Bone marrow (tissue), 2 donors: ENCODE measurements at places on chromosomes 4 and X.
A peak's percentile ranks its signal among the peaks of the same experiment; 100 is the strongest.

DNA sequence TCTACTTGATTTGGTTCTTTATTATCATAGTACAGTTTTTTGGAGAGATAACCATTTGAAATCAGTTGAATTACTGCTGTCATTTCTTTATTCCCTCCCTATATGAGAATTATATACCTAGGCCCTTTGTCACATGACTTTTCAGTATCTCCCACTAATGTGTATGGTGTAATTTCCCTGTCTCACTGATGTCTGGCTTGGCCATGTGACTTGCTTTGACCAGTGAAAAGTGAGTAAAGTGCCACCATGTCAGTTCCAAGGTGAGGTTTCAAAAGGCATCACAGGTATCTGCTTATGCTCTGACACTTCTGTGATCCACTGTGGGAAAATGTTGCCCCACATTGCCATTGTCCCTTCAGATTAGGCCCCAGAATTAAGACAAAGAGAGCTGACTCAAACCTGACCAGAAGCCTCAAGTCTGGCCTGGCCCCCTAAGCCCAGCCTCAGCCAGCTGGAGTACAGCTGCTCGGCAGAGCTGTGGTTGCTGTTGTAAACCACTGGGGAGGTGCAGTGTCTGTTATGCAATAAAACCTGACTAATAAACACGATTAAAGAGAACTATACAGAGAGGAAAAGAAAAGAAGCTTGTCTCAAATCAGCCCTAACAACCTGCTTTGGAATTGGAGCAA is 27.5 kb downstream of the SETD7 start:
- peak; percentile 6 for DNase-seq

GRCh38 chrX:154372612-154373022 is 1.8 kb downstream of the FLNA start:
- DNase-seq = no peak

GRCh38 chrX:56402207-56402606 is 161.2 kb upstream of the UBQLN2 start:
- no peak for DNase-seq

- DNase-seq = no peak
These were observed 2429.7 kb downstream of the PCDH7 start for GRCh38 chr4:33149658-33150524.

- DNase-seq = no peak
These were observed 45.3 kb downstream of the RPGR start for GRCh38 chrX:38282049-38282448.

DNA sequence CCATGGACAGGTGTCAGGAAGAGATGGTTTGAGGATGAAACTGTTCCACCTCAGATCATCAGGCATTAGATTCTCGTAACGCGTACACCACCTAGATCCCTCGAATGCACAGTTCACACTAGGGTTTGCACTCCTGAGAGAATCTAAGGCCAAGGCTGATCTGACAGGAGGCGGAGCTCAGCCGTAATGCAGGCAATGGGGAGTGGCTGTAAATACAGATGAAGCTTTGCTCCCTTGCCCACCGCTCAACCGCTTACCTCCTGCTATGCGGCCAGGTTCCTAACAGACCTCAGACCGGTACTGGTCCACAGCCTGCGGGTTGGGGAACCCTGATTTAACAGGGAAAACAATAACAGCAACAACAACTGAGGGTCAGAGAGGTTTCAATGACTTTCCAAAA is 2.0 kb upstream of the TEC start:
- DNase-seq = no peak

- no peak for DNase-seq
These were observed 8.9 kb downstream of the SNX25 start for GRCh38 chr4:185218312-185218711.

- no peak for DNase-seq
These were observed 831.0 kb downstream of the C4orf33 start for GRCh38 chr4:129926936-129927335.

DNA sequence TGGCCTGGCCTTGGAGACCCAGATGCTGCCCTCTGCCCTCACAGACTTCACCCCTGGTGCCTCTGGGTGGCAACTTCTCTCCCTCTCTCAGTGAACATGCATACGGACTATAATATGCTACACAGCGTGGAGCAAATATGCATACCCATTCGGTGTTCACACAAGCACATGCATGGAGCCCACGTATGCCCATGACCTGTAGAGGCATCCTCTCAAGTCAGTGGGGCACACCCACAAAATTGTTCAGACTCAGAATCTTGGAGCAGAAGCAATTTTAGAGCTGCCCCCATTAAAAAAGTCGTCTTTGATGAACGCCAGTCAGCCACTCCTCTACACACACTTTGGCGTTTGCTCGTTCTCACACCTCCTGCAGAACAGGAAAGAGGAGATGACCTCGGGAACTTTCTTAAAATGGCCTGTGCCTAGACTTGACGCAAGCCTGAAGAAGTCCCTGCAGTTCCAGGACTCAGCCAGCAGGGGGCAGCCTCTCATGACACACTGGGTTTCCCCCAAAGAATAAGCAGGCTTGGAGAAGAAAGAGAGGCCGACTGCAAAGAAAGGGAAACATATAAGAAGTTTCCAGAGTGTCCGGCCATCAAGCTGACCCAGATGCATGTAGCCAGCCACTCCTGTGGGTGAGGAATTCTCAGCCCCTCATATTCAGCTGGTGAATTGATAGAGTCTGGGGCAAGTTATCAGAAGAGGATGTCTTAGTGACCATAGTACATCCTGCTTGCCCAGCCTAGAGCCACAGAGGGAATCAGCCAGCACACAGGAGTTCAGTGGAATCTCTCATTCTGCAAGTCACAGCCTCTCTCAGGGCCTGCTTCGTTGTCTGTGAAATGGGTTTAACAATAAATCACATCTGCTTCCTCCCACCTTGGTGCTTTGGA is 17.3 kb downstream of the APLN start:
- DNase-seq = peak; percentile 12

- DNase-seq = no peak
These were observed 33.1 kb downstream of the LHFPL1 start for GRCh38 chrX:112646651-112647050.

GRCh38 chrX:10755439-10756334 is 135.3 kb upstream of the MID1 start:
- DNase-seq = no peak

GRCh38 chrX:154734061-154734781 is 16.7 kb downstream of the GAB3 start:
- DNase-seq = peak; percentile 75

GRCh38 chr4:74112399-74113105 is 13.6 kb upstream of the CXCL2 start:
- DNase-seq = no peak

DNA sequence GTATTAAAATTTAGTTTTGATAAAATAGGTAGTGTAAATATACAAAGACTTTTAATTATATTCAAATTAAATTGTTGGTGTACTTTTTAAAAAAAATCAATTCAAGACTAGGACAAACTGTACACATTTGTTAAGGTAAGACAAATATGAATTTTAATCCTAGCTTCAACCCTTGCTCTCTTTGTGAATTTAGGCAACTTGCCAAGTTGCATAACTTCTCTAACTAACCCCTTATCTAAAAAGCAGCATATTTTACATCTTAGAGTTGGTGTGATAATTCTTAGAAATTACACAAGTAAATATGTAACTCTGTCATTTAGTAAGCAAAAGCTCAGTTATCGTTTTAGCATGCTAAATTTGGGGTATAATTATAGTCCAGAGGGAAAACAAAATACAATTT is 78.1 kb upstream of the FSTL5 start:
- no peak for DNase-seq

GRCh38 chrX:638482-639131 is 8.0 kb downstream of the SHOX start:
- no peak for DNase-seq

GRCh38 chr4:76488455-76488854 is 53.4 kb downstream of the SHROOM3 start:
- DNase-seq = no peak

- peak; percentile 2 for DNase-seq
These were observed 11.9 kb upstream of the MAOA start for GRCh38 chrX:43644124-43644701.

- DNase-seq = no peak
These were observed 552 bp downstream of the PIM2 start for GRCh38 chrX:48918301-48918642.

- DNase-seq = no peak
These were observed 13.8 kb upstream of the PGM2 start for GRCh38 chr4:37812713-37813112.

DNA sequence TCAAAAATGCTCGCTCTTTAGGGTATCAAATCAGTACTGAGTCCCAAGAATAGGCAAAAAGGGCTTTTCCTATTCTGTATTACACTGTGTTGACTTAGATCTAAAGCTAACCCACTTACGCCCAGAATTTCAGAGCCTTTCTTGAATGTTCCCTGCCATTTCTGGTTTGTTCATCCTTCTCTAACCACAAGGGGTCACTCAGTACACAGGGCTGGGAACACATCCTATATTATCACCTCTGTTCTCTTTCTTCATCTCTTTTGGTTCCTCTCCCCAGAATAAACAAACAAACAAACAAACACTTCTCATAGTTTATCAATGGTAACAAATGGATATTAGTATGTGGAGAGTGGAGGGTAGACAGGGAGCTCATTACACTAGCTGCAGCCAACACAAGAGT is 25.5 kb upstream of the MORC4 start:
- no peak for DNase-seq

DNA sequence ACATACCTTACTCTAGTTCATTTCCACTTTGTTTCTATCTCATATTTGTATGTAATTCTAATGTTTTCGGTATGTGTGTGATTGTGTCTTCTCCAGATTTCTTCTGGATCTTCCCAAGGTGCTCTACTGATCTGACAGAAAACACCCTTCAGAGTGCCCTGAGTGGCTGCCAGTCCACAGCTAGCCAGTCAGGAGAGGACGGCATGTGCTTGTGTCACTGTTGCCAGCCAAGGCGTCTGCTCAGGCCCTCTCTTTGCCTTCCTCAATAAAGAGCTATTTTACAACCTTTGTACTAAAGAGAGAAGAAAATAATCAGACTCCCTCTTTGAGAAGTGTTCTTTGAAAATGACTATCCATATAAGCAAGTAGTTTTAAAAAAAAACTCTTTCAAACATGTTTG is 29.0 kb downstream of the CD99L2 start:
- DNase-seq = no peak

DNA sequence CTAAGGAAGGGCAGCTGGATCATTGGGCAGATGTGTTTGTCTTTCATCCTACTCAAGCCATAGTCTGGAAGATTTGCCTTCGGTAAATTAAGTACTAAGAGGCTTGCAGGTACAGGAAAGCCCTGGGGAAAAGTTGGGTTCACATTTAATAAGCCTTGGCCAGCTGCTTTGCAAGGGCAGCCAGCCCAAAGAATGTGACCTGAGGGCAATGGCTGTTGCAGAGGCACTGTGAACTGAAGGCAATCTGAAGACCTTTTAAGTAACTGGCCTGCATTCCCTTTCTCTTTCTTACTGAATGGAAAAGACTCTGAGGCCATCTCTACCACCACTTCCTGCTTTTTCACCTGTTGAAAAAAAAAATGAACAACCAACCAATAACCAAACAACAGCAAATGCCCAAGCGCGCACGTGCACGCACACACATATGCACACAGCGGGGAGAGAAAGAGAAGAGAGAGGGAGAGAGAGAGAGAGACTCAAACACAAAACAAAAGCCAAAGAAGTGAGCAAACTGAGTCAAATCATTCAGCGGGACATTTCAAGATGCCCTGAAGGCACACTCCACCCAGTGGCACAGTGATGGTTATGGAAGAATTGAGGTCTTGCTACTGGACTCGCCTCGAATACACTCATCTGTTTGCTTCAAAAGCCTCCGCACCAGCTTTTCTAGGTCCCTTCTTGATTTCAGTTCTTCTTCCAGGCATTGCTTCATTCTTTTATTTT is 19.6 kb downstream of the CD40LG start:
- no peak for DNase-seq

DNA sequence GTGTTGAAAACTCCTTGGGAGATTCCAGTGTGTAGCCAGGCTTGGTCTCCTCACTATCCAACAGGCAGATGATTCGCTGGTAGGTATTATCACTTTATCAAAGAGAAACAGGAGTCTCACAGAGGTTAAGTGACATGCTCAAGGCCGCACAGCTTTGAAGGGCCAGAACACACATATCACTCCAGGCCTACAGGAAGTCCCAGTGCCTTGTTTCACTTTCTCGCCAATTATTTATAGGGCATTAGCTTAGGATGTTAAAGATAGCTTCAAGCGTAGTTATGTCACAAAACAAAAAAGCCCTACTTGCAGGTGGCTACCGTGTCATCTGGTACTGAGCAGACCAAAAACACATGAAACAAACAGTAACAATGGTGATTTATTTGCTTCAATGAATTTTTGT is 13.2 kb downstream of the ATP8A1 start:
- no peak for DNase-seq
